ENCODE measurements at places on chromosomes 5 and 9.
A peak's percentile ranks its signal among the peaks of the same experiment; 100 is the strongest.

DNA sequence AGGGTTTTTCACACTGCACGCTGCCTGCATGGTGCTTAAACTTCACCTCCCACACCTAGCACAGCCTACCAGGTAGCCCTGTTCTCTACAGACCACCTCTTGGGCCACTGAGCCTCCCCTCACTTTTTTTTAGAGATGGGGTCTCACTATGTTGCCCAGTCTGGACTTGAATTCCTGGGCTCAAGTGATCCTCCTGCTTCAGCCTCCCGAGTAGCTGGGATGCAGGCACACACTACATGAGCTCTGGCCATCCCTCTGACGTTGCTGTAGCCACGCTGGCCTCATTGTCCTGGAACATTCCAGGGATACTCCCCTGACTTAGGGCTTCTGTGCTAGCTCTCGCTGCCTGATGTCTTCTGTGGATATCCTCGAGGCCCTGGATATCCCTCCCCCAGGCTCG, 7.2 kb upstream of the CACFD1 start:
- no peak for DNase-seq

DNA sequence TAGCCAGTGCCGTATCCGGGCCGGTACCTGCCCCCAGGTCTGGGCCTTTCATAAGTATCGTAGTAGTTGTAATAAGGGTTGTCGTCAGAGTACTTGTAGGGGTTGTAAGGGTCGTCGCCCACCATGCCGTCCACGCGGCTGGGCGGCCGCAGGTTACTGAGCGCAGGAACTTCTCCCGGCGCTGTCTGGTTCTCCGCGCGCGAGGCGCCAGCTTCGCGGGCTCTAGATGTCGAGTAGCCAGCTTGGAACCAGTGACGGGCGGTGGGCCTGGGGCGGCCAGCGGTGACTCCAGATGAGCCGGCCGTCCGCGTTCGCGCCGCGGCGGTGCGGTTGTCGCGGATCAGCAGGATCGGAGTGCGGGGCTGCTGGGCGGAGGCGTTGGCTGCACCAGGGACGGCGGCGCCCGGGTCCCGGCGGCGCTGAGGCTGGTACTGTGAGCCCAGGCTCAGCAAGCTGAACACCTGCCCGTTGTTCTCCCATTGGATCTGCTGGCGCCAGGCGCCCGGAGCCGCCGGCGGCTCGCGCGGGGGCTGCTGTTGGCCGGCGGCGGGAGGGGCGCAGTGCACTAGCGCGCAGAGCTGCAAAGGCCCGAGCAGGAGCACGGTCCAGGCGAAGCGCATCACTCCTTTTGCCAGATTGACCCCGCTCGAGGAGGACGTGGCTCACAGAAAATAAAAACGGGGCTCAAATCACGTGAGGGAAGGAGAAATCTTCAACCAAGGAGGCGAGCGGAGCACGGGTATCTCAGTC, 518 bp downstream of the LOX start:
- DNase-seq: peak; percentile 45

DNA sequence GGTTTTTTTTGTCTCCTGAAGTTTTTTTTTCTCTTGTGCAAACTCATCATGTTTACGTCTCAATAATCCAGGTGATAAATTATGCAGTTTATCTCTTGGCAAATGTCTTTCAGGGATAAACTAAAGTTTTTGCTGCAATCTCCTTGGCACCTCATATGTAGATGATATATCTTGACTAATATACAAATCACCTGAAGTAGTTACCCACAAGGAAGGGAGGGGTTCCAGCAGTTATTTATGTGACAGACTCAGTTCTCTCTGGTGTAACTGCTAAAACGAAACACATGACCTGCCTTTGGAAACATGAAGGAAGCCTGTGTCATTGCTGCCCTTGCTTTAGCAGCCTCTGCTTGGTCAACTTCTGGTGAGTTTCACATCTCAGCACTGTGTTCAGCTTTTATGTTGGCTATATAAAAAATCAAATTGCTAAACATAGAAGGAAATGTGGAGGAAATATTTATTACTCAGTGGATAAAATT, 39.3 kb upstream of the KIAA1958 start:
- DNase-seq: peak; percentile 23

DNA sequence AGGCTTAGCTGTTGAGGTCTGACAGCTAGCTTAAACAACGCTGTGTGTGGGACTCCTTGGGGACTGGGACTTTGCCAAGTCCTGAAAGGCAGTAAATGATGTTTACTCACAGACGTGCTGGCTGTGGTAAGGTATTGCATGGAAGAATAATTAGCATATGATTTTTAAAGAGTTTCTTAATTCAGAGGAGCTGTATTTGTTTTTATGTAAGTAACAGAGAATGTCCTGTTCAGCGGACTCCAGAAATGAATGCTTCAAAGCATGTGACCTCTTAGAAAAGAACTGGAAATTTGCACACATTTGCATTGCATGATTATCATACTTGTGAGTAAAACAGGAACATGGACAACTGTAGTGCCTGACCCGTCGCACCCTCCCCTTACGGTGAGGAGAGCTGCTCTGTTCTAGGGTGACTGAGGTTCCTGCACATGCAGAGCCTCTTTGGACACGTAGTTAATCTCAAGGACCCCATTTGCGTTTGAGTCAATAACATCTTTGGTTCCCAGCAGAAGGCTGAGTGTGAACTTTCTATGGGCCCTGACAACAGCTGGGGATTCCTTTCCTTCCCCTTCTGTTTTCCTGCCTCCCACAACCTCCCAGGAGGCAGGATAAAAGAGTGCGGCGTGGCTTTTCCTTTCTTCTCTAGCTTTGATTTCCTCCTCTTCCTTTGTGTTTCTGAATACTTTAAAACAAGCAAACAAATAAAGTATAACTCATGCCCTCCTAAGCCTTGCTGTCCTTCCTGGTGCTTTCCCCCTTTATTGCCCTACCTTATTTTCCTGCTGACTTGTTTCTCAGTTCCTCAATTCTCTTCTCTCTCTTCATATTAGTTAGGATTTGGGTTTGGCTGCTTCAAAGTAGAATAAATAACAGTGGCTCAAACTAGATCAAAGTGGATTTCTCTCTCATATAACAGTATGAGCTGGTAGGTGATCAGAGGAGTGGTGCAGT, 157.2 kb upstream of the CD180 start:
- DNase-seq: peak; percentile 30

DNA sequence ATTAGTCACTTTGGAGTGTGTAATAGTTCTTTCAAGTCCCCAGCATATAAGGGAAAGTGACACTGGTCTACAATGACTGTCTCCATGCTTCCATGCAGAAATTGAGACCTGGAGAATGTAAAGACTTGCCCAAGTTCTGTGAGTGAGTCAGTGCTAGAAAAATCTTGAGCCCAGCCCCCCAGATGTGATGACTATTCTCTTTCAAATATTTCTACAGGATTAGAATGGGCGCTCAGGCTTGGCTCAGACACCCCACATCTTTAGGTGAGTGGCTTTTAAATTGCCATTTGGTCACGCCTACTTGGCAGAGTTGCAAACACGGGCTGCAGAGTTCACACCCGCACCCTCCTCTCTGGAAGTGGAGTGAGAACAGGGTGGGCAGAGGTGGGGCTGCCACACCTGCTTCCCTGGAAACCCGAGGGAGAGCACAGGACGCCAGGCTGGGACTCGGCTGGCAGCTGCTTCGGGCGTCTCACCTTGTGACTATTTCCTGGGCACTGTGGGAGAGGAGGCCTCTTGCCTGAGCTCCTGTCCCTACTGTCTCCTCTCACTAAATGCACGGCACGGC, 37.6 kb downstream of the ROPN1L start:
- DNase-seq: peak; percentile 64

DNA sequence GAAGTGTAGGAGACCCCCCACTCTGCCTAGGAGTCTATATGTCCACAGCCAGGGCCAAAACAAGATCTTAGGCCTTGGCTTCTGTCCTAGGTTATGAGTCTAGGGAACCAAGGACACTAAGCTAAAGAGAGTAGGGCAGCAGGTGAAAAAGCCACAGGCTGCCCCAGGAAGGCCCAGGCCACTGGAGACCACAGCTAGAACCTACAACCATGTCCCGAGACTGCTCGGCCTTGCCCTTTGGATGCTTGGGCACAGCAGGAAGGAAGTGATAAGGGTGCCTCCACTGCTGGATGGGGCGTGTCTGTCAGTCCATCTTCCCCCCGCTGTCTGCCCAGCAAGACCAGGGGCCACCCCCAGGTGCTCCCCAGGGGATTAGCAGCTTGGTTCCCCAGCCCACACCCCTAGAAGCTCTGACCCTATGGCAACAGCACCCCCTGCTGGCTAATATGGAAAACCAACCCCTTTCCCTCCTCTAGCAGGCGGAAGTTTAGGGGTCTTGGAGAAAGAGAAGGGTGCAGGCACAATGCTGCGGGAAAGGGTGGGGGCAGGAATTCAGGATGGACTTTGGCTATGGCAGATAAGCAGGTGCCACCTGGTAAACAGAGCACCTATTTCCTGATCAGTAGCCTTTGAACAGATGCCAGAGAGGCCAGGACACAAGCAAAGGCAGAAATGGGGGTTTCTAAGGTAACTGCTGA, 10.5 kb upstream of the IRF1 start:
- peak; percentile 74 for DNase-seq

GRCh38 chr5:11791792-11792191, 112.5 kb downstream of the CTNND2 start:
- DNase-seq: no peak

DNA sequence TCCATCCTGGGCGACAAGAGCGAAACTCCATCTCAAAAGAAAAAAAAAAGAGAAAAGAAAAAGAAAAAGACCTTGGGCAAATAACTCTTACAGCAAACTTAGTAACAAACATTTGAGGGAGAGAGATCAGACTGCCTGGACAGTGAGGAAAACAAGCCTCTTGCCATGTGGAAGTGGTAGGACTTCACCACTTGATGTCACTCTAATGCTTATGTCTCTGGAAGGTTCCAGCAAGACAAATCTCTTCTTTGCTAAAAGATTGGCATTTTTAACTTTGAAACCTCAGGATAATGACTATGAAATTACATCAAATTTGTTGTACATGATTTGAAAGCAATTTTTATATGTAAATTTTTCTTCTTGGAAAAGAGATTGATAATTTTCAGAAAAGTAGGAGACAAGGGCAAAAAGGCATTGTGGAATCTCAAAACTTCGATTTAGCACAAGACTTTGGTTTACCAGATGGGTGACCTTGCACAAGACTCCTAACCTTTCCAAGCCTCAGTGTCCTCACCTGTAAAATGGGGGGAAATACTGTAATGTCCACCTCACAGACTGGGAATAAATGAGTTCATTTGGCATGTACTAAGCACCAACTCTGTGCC, 5.4 kb downstream of the ACTL7B start:
- DNase-seq: peak; percentile 66

DNA sequence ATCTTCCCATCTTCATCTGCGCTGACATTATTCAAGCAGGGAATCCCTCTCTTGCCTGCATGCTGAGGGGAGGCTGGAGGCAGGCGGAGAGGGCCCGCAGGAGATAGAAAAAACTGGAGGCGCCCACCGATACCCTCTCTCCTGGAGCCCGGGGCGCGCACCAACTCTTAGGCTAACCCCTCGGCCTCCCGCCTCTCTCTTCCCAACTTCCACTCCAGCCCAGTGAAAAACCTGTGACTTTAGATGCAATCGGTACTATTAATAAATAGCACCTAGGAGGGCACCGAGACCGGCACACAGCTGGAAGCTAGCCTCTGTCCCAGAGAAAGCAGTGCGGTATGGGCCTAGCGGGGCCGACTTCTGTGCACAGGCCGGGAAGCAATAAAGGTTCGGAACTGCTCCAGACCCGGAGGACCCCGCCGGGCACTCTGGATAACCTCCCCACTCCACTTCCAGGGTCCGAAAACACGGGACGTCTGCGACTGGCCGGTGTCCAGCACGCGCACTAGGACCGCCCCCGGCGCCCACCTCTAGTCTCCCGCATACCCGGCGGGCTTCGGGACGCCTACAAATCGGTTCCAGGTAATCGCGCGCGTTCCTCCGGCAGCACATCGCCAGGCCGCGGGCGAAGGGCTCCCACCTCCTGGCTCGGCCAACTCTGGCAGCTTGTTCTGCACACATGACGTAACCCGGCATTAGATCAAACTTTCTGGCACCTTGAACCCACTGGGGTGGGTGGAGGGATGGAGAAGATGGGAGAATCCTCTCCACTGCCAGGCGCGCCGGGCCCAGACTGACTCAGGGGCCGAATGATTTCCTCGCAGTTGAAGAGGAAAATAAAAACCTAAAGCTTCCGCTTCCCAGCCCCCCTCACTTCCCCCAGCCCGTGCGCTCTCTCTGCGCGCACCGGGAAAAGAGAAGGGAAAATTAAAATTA, 1.4 kb downstream of the EFNA5 start:
- peak; percentile 56 for DNase-seq

GRCh38 chr5:97534166-97534565, 351.1 kb upstream of the RIOK2 start:
- peak; percentile 95 for DNase-seq

GRCh38 chr5:94192658-94193391, 425.6 kb downstream of the KIAA0825 start:
- DNase-seq: no peak

DNA sequence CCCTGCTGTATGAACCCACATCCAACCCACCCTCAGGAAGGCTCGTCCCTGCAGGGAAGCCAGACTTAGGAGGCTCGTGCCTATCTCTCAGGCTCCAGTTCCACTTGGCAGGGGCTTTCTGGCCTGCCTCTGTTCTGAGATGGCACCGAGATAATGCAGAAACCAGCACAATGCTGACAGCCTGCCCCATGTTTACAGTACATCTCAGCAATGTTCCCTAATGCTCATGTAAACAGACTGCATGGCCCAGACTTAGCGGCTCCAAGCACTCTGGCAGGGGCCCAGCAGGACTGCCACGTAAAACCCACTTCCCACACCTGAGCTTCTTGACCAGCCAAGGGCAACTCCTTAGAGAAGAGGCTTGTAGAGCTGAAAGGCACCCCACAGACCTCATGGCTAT, 499.5 kb upstream of the BRINP1 start:
- DNase-seq: no peak

DNA sequence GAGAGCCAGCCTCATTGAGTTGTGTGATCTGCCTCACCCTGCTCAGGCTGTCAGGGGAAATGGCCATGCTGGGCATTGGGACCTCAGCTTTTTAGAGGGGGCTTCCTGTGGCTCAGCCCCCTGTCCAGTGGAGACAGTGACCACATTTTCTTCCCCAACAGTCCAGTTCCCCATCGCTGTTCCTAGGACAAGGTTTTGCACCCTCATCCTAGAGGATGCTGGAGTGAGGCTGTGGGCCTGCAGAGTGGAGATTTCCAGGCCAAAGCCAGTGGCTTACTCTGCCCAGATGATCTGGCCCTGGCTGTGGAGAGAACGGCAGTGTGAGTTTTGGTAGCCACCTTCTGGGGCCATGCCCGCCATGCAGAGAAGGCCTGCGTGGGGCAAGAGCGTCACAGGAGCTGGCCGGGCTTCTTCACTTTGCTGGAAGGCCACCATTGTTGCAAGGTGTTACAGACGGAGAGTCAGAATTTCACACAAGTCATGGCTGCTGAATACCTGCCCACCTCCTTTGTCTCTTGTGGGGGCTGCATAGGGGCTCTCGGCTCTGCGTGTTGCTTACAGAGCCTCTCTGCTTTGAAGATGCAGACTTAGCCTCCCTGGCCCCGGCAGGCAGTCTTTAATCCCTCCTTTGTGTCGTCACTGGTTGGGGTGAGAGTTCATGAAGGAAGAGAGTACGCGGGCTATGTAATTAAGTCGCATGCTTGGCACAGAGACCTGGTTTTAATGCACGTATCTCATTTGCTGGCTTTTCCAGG, 35.2 kb upstream of the PITX1 start:
- no peak for DNase-seq

- no peak for DNase-seq
Observed at GRCh38 chr5:35903631-35904203, 34.7 kb downstream of the CAPSL start.

GRCh38 chr9:130444565-130445221, at the start of gene ASS1:
ASS1 (plus strand) TSS chr9:130444961; CDS start chr9:130452229, 7,268 bp downstream.
- peak; percentile 35 for DNase-seq

GRCh38 chr9:92634712-92635605, 35.0 kb downstream of the IPPK start:
- DNase-seq: peak; percentile 82

Data from fibroblast of pulmonary artery (primary cell).